ENCODE measurements at places on chromosomes 7 and 10. TPM values are rescaled to one million over a fixed set of nuclear protein-coding genes. Genes with fewer than 3 reads are reported as not detected.

LIPK gene
- not detected for total RNA-seq

SDK1 gene
- 4.9 TPM for total RNA-seq

SHH gene
- total RNA-seq: 1.1 TPM

WDFY4 gene
- total RNA-seq: 1.2 TPM

DRGX gene
- not detected for total RNA-seq

SPDYE3 gene
- total RNA-seq: not detected

EPHB4 gene
- total RNA-seq: 29.7 TPM

DNAJB12 gene
- total RNA-seq: 38.6 TPM

MNX1 gene
- total RNA-seq: 13.3 TPM

GPR37 gene
- 1.1 TPM for total RNA-seq

NUPR2 gene
- total RNA-seq: 2.4 TPM

DNA sequence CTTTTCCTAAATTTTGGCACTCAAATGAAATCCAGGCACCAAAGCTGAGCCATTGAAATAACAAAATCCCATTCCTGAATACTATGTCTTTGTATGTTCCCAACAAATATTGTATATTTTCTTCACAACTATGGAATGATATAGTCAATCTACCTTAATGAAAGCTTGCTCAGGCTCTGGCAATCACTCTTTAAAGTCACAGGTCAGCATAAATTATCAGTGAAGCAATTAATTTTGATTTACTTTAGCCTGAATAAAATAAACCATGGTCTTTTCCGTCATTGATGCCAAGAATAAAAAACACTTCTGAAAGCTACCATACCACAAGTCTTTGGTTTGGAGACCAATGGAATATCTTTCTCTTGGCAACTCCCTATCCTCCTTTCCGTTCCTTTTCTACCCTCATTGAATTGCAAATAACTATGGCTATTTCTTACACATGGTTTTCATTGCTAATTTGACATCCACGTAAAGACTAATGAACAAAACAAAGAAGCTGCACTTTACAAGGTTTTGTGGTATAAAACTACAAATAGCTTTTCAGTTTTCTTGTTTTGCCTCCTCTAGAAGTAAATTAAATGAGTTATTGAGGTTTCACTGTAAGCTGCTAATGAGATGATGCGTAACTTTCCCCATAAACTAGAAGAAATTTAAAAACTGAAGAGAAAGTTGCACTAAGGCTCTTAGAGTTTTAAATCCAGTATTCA lies 166.6 kb downstream of the TAX1BP1 start:
- no peak for DNase-seq

DNA sequence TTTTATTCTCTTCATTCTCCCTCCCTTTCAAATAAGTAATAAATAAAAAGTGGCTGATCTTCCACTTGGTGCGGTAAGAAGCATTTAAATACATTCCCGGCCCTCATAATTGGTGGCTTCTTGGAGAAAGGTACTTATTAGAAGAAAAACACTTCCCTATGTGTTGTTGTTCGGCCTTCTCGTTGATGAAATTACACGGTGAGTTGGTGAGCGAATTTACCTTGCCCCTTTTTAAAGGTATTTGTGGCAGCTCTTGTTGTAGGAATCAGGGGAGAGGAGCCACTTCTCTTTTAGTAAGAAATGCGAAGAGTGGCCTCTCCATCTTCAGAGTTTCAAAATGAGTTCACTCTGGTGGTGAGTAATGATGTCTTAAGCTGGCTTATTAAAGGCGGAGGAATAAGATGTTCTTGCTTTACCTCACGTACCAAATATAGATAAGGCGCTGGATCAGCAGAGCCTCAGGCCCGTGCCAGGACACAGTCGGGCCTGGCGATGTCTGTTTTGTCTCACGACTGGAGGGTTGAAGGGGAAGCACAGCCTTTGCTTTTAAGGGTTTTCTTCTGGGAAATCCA lies 135.9 kb downstream of the CUX1 start:
- no peak for DNase-seq

GRCh38 chr7:155660059-155660757 lies 15.7 kb downstream of the RBM33 start:
- no peak for DNase-seq

DNA sequence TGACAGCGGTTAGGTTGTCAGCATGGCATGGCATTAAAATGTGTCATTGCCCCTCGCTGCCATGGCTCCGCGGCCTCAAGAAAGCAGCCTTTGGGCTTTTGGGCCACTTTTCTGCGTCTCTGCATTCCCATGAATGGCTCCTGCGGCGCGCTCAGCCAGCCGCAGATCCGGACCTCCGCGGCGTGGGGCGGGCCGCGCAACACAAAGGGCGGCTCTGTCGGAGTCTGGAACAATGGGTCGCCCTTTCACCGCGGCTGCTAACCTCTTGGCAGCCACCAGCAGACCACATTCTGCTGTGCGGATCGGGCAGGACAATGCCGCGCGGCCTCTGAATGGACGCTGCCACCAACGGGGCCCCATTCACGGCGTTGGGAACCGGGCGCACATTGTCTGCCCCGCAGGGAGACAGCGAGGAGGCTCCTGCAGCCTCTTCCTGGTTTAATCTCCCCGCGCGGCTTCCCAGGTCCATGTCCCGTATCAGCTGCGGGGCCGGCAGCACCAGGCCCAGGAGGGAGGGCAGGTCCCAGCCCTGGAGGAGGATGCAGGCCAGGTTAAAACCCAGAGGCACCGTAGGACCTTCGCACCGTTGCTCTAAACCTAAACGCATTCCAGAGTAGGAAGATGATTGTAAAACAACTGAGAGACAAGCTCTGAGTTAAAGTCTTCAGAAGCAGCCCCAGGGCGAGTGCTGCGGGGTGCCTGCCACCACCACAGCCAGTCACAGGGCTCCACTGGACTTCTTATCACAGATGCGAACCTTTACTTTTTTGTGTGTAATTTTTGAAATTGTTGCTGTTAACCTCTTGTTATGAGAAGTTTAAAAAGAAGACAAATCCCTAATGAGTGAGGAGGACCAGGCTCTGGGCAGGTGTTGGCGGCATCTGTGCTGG lies 71.6 kb downstream of the NKX6-2 start:
- DNase-seq: no peak

GRCh38 chr7:20647908-20648776 lies 32.7 kb downstream of the ABCB5 start:
- DNase-seq: no peak

DNA sequence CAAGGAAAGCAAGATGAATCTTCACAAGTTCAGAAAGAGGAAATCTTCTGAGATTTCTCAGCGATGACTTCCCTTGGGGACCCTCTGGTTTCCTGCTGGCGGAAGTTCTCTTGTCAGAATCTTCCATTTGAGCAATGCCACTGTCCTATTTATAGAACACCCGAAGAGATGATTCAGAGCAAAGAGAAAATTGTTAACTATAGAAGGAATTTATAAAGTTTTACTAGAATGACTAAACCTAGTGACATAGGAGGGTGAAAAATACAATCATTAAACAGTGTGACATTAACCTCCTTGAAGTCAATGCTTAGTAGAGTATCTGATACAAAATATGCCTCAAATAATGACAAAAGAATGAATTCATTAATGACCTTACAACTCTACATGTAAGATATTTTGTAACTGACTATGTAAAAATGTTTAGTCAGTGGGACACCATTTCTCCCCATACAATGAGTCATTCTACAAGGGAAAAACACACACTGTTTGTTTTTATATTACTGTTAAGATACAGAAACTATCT lies 206.5 kb upstream of the CNTNAP2 start:
- DNase-seq: no peak

- peak; percentile 19 for DNase-seq
Measured at GRCh38 chr7:80018941-80019808, 115.5 kb upstream of the GNAI1 start.

DNA sequence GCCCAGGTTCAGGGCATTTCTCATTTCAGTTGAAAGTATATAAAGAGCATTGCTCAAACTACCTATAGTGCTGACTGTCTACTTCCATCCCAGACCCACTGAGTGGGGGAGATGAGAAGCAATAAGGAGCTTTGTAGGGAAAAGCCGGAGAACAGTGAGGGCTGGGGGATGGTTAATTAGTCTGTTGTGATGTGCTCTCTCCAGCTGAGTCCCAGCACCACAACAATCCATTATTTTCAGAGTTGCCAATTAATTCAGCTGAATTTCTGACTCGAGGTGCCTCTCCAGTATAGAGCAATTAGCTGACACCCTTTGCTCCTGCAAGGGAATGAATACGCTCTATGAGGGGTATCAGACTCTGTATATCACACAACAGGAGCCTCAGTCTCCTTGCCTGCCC lies 1118.6 kb downstream of the SORCS3 start:
- DNase-seq: no peak

GRCh38 chr10:129501652-129502436 lies 34.8 kb downstream of the MGMT start:
- no peak for DNase-seq

GRCh38 chr7:74173491-74173865 lies 678 bp upstream of the EIF4H start:
- no peak for DNase-seq

GRCh38 chr7:37718585-37718984 lies 35.0 kb downstream of the GPR141 start:
- no peak for DNase-seq

DNA sequence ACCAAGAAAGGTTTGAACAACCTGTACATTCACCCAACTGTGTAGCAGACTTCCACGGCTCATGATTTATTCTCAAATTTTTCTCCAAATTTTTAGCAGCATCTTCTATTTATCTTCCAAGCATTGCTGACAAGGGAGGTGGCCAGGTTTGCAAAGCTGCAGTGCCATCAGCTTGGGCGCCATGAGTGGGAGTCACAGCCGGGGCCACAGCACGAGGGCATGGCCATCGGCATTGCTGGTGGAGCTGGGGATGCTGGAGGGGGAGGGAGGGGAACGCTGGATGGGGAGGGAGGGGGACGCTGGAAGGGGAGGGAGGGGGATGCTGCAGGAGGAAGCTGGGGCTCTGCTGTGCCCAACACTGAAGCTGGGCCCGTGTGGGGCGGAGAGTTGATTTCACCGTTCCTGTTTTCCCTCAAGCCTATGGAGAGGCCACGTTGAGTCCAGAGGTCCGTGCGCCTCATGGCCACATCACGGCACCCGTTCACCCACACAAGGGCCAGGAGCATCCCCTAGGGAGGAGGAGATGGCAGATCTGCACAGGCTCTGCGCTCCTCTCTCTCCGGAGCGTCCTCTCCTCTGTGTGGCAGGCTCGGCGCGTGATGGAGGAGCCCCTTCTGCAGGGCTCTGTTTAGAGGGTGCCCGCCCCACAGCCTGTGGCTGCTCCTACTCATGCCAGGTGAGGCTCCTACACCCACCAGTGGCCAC lies 520.2 kb downstream of the DNAJB6 start:
- DNase-seq: no peak

DNA sequence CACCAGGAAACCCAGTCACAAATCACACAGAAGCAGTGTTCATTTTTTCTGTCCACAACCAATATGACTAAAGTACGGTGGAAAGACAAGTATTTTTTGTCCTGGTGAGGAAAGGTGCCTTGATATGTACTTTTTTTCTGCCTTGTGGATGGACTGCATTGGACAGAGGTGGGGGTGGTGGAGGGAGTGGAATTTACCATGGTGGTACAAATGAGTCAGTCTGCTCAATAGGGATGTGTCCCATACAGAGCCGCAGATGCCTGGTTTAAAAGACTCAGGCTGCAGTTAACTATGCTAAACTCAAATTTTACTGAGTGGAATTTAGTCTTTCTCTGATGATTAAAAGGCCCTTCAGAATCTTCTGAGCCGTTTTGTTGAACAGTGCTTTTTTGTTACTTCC lies 674.5 kb upstream of the GALNT17 start:
- DNase-seq: no peak

- DNase-seq: no peak
Measured at GRCh38 chr7:27547401-27547800, 115.3 kb downstream of the HIBADH start.

- DNase-seq: no peak
Measured at GRCh38 chr7:52720856-52721255, 314.6 kb upstream of the POM121L12 start.

GRCh38 chr7:117751775-117752174 lies 121.5 kb downstream of the CTTNBP2 start:
- DNase-seq: no peak

DNA sequence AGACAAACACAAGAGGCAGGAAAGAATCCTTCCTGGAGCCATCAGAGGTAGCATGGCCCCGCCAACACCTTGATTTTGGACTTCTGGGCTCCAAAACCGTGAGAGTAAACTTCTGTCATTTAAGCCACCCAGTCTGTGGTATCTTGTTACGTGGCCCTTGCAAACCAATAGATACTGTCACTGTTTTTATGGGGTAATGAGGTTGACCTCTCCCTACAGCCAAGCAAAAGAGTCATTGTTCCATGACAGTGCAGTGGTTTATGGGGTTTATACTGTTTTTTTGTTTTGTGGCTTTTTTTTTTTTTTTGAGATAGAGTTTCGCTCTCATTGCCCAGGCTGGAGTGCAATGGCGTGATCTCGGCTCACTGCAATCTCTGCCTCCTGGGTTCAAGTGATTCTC lies 32.8 kb downstream of the KIAA1549 start:
- no peak for DNase-seq

GRCh38 chr10:49662169-49662830 lies 17.2 kb upstream of the C10orf53 start:
- DNase-seq: no peak

GRCh38 chr10:111158595-111158994 lies 81.8 kb downstream of the ADRA2A start:
- no peak for DNase-seq

DNA sequence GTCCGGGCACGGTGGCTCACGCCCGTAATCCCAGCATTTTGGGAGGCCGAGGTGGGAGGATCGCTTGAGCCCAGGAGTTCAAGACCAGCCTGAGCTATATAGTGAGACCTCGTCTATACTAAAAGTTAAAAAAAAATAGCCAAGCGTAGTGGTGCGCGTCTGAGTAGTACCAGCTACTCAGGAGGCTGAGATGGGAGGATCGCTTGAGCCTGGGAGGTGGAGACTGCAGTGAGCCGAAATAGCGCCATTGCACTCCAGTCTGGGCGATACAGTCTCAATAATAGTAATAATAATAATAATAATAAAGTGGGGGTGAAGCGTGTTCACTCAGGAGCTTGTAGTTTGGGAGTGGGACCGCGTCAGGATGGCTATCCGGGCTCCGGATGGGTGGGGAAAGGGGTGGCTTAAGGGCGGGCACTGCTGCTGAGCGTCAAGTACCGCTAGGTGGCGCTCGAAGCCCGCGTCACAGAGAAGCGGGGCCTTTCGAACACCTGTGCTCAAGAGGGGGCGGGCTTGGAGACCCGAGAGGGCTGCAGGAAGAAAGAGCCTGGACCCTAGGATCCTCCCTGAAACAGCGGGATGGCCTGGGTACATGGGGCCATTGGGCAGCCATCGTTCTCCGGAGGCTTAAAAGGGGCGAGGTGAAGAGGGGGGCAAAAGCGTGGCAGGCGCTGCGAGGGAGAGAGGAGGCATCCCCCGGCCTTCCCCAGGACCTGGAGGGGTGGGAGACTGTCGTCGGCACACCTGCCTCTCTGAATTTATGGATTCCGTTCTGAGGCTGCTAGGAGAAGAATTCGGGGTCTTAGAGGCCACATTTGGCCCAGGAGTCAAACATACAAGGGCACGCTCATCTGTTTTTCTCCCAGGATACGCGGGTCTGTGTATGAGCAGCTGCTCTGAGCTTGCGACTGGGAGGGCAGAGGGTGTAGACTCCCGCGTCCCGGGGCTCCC lies 14.5 kb downstream of the LBX1 start:
- peak; percentile 61 for DNase-seq

Measured in transverse colon (tissue), 4 donors.